ENCODE measurements at places on chromosomes 6 and 20.
A peak's percentile ranks its signal among the peaks of the same experiment; 100 is the strongest.

DNA sequence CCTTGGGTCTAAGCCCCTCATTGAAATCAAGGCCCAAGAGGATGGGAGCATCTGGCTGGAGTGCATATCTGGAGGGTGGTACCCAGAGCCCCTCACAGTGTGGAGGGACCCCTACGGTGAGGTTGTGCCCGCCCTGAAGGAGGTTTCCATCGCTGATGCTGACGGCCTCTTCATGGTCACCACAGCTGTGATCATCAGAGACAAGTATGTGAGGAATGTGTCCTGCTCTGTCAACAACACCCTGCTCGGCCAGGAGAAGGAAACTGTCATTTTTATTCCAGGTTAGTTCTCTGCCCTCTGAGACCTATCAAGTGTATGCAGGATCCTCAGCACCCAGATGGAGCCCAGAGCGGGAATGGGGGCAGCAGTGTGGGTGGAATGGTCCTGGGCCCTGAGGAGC lies 5.1 kb downstream of the BTN2A2 start:
- no peak for DNase-seq

- peak; percentile 93 for DNase-seq
Measured at GRCh38 chr6:108622641-108623298, 62.1 kb downstream of the FOXO3 start.

DNA sequence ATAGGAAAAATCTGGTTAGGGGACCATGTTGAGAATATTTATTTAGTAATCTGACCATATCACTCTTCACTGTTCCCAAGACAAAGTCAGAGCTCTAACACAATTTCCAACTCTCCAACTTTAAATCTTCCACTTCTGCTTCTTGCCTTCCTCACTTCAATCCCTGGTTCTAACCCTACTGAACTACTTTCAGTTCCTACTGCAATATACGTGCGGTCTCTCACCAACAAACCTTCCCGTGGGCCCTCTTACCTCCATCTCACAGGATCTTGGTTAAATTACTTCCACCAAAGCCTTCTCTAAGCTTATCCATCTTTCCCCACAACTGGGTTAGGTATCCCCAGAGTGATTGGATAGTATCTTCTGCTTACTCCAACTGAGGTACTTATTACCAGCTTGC lies 8.0 kb downstream of the EIF2S2 start:
- no peak for DNase-seq

DNA sequence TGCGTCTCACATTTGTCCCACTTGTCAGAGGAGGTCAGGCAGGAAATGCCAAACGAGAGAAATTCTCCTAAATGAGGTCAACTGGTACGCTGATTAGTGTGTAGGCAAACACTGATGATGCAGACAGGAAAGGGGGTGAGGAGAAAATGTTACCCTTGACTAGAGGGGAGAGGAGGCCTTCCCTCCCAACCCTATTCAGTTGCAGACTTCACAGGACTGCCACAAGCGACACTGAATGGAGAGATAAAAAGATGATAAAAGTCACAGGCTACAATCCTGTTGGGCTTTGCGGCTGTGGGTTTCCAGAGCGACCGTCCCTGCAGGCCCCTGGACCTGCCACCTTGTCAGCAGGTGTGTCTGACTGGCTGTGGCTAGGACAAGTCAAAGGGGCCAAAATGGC lies 569.4 kb downstream of the CDH26 start:
- DNase-seq = no peak

GRCh38 chr6:46989398-46989797 lies 52.7 kb downstream of the ADGRF1 start:
- DNase-seq = no peak

DNA sequence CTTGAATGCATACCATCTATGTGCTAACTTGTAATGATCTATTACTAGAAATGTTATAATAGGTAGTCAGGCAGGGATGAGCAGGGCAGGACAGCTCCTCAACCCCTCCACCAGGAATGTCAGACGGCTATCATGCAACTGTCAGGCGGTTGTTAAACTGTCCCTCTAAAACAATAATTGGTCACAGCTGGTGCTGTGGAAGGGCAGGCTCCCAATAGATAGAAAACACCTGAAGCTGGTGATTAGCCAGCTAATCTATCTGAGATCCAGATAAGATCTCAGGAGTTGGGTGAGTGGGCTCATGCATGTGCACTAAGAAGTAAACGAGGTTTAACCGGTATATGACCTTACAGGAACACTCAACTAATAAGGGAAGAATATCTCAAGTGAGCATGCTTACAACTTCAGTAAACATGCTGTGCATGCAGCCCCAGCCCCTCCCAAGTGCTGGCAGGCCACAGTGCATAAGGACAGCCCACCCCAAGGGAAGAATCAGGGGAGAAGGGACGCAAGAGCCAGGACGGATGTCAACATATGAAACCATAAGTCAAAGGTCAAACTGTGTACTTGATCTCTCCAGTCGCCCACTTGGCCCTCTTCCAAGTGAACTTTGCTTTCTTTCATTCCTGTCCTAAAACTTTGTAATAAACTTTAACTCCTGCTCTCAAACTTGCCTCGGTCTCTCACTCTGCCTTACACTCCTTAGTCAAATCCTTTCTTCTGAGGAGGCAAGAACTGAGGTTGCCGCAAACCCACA lies 566.2 kb upstream of the NRSN1 start:
- DNase-seq = no peak

DNA sequence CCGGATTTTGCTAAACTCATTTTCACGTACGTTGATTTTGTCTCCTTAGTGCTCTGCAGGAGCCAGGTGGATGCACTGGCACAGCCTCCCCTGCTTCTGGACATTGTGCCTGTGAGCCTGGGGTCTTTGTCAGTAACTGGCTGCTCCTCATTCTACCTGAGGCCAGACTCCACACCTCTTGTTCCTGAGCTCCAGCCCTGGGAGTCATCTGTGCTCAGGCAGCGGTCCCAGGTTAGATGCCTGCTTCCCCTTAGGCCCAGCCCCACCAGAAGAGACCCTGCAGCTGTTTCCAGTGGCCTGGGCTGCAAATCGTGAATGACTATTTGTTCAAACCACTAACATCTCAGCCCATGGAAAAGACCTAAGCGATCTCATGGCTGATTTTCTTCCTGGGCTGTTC lies 129.1 kb downstream of the ERMARD start:
- no peak for DNase-seq

DNA sequence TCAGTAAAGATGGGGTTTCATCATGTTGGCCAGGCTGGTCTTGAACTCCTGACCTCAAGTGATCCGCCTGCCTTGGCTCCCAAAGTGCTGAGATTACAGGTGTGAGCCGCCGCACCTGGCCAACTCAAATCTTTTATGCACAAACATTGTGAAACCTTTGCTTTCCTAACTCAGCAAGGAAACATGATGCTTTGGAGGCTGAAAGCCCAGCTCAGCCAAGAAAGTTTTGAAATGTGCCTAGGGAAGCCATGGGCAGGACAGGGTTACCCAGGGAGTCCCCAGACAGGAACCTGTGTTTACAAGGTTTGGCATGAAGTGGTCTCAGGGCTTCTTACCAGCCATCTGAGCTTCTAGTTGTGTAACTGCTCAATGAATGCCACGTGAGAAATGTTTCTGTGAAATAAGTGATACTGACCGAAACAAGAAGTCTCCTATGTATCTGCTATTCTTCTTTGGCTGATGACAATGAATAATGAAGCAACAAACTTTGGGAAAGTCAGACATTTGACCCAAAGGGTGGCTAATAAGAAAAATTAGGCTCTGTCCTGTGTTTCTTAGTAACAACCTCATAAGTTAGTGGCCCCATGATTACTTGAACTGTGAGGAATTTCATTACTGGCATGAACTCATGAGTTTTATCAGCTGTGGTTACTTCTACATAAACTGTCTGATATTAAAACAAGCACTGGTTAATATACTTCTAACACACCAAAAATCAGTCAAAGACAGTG lies 163.5 kb downstream of the KIF6 start:
- peak; percentile 19 for DNase-seq

DNA sequence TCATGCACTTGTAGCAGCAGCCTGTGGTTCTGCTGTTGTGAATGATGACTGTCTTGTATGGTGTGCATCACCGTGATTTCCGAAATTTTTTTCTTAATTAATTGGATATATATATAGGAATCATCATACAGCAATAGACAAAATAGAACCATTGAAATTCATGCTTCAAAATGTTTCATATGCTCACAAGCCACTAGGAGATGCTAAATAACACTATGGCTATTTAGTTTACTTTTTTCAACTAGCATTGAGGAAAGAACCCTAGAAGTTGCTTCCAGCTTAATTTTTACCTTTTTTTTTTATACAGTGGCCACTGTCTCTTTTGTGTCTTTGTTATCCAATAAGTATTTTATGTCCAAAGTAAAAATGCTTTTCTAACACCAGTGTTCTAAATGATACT lies 485.4 kb downstream of the CDKAL1 start:
- DNase-seq = peak; percentile 34

- DNase-seq = no peak
Measured at GRCh38 chr20:33466303-33466646, 22.7 kb upstream of the SNTA1 start.

- peak; percentile 29 for DNase-seq
Measured at GRCh38 chr6:160766989-160767646, 65.1 kb downstream of the PLG start.

- DNase-seq = peak; percentile 32
Measured at GRCh38 chr6:137309078-137309762, 90.0 kb upstream of the IFNGR1 start.

- no peak for DNase-seq
Measured at GRCh38 chr6:108730635-108731515, 117.3 kb upstream of the ARMC2 start.

DNA sequence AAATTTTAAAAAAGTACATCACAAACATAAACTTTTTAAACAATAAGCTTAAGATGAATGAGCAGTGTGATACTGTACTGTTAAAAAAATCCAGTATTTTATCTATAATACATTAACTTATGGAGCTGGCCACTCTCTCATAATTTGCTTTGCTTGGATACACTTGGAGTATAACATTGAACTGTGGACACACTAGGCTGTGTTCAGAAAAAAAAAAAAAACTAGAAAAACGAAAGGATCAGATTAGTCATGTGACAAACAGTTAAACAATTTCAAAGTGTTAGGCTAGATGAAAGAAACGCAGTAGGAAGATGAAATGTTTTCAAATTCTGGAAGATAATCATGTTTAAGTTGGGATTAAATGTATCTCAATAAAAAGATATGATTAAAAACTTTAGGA lies 220.0 kb downstream of the GRIK2 start:
- DNase-seq = no peak

DNA sequence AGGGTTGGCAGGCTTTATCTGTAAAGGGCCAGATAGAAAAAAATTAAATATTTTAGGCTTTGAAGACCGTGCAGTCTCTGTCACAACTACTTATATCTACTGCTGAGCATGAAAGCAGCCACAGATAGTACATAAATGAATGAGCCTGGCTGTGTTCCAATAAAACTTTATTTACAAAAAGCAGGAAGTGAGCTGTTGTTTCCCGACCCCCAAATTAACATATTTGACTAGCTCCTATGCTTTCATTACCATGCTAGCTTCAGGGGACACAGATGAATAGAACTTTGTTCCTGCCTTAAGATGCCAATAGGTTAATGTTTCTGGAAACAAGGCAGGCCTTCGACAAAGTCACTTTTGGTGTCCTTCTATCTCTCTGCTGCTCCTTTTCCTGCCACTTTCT lies 1058.0 kb upstream of the FLRT3 start:
- no peak for DNase-seq

DNA sequence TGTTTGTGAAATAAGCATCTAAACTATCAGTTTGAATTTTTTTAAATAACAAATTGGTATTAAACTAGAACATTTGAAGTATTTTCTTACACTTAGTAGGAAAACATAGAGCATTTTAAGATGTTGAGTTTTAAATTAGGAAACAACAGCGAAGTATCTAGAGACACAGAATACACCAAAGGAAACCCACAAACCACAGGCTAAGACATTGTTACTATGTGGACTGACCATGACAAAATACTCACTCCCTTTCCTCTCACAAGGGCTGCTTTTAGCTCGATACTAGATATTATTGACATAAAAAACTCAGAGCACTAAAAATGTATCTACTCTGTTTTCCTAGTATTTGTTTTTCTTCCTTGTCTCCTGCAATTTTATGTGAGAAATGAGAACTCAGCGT lies 266.0 kb upstream of the CITED2 start:
- no peak for DNase-seq

- peak; percentile 84 for DNase-seq
Measured at GRCh38 chr6:144897441-144897921, 612.3 kb downstream of the UTRN start.

GRCh38 chr6:44254191-44255104 lies 2.9 kb downstream of the SLC35B2 start:
- DNase-seq = no peak

DNA sequence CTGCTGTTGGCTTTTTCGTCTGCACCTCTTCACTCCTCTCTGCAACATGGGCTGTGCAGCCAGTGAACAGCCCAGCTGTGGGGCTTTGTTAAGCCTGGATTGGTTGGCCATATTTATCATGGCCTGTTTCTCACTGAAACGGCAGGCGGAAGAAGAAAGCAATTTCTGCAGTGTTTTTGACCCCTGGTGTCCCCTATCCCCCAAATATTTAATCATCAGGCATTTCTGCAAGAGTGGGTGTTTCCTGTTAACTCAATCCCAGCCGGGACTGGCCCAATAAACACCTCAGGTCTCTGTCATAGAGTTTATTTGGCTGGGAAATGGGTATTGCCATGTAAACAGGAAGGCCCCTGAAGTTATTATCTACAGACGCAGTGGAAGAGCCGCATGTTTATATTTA lies 174.8 kb upstream of the SUPT3H start:
- DNase-seq = no peak

- DNase-seq = peak; percentile 53
Measured at GRCh38 chr6:63649847-63650265, 14.3 kb downstream of the PHF3 start.

GRCh38 chr6:3541006-3541585 lies 84.2 kb upstream of the SLC22A23 start:
- no peak for DNase-seq

- DNase-seq = no peak
Measured at GRCh38 chr6:169829786-169830185, 78.4 kb downstream of the ERMARD start.

DNA sequence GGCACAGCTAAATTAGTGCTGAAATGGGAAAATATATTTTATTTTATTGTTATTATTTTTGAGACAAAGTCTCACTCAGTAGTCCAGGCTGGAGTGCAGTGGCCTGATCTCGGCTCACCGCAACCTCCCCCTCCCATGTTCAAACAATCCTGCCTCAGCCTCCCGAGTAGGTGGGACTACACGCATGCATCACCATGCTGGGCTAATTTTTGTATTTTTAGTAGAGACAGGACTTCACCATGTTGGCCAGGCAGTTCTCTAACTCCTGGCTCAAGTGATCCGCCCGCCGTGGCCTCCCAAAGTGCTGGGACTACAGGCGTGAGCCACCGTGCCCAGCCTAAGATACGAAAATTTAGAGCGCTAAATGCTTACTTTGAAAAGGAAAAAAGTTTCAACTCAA lies 4.8 kb downstream of the RAB23 start:
- DNase-seq = no peak

DNA sequence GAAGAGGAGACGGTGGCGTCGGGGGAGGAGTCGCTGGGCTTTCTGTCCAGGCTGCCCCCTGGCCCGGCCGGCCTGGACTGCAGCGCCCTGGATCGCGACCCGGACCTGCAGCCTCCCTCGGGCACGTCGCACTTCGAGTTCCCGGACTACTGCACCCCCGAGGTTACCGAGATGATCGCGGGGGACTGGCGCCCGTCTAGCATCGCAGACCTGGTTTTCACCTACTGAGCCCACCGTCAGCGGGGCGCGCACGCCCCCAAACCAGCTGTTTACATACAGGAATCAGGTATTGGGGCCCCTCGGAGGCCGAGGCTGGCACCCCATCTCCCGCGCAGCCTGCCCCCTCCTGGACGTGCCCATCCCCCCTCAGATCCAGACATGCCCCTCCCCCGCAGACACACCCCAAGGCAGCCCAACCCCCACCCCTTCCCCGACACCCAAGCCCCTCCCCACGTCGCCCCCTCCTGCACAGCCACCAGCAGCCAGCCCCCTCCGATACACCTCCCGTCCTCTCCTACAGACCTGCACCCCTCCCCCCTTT lies 1.4 kb downstream of the SOX12 start:
- DNase-seq = peak; percentile 61
